ENCODE measurements at places on chromosomes 2 and 18. TPM values are rescaled to one million over a fixed set of nuclear protein-coding genes. Genes with fewer than 3 reads are reported as not detected.

The AMER3 gene
- total RNA-seq = not detected

The XIRP2 gene
- total RNA-seq = 0.65 TPM

The GREB1L gene
- total RNA-seq = under 0.01 TPM

The UGT1A10 gene
- total RNA-seq = not detected

The CCDC85A gene
- total RNA-seq = not detected

The FEV gene
- total RNA-seq = not detected

The RAB6D gene
- not detected for total RNA-seq

The TMEM37 gene
- total RNA-seq = 9.8 TPM

The SLC5A7 gene
- total RNA-seq = not detected

The FLACC1 gene
- total RNA-seq = not detected

The CRYGD gene
- total RNA-seq = not detected
